ENCODE measurements at places on chromosomes 7 and 10. TPM values are rescaled to one million over a fixed set of nuclear protein-coding genes. Genes with fewer than 3 reads are reported as not detected.

Gene TLX1
- total RNA-seq = not detected

Gene PPP1R17
- total RNA-seq = not detected

Gene HIBADH
- 36.0 TPM for total RNA-seq

Gene GDF2
- total RNA-seq = not detected

Gene JAKMIP3
- total RNA-seq = under 0.01 TPM

Gene GBX1
- total RNA-seq = not detected

Gene TFEC
- total RNA-seq = 1.0 TPM

Gene INA
- 0.18 TPM for total RNA-seq

Gene OR2A1
- total RNA-seq = not detected

Gene GRID2IP
- under 0.01 TPM for total RNA-seq

Gene PLA2G12B
- total RNA-seq = not detected

Gene NYAP1
- total RNA-seq = 2.2 TPM

Gene SFTPD
- total RNA-seq = not detected

Gene HYAL4
- under 0.01 TPM for total RNA-seq

Gene STEAP4
- total RNA-seq = not detected

Gene ECHS1
- 71.7 TPM for total RNA-seq

Gene CD36
- total RNA-seq = 1.5 TPM

Gene STRIP2
- total RNA-seq = 5.7 TPM

Gene PPP3CB
- total RNA-seq = 17.9 TPM

Gene SCIN
- total RNA-seq = 0.09 TPM

Gene WNT8B
- total RNA-seq = not detected

Gene HOXA9
- 0.81 TPM for total RNA-seq

Gene LRRC18
- total RNA-seq = not detected

Gene TMEM130
- total RNA-seq = not detected

Gene SLC26A4
- total RNA-seq = 0.99 TPM

Gene VSTM4
- 0.27 TPM for total RNA-seq

Gene CRHR2
- total RNA-seq = not detected

Gene CLDN12
- 15.0 TPM for total RNA-seq

Gene RNLS
- 1.5 TPM for total RNA-seq

Gene VENTX
- total RNA-seq = not detected

Gene CFAP69
- total RNA-seq = 2.2 TPM

Gene IL2RA
- not detected for total RNA-seq

Gene TNKS2
- total RNA-seq = 44.9 TPM

Gene ADAM22
- total RNA-seq = 0.38 TPM

Gene AOAH
- not detected for total RNA-seq

Gene OR2A42
- 0.09 TPM for total RNA-seq

Gene PRF1
- total RNA-seq = not detected

Gene LEP
- total RNA-seq = under 0.01 TPM

Gene WNT16
- total RNA-seq = not detected

Gene SLC16A12
- total RNA-seq = 3.2 TPM

Gene DOCK4
- 199 TPM for total RNA-seq

Gene CAV1
- total RNA-seq = 1,559 TPM

Gene AMPH
- 0.09 TPM for total RNA-seq

Gene WDFY4
- total RNA-seq = 6.3 TPM

Gene CFAP46
- 2.3 TPM for total RNA-seq

Gene ENTPD1
- 3.3 TPM for total RNA-seq

Gene DYDC2
- not detected for total RNA-seq

Gene LHFPL3
- total RNA-seq = not detected

Gene EN2
- total RNA-seq = 0.09 TPM

Gene LRRN3
- total RNA-seq = not detected

Gene ACTL6B
- not detected for total RNA-seq

Gene ADD3
- 24.3 TPM for total RNA-seq

Gene STK17A
- total RNA-seq = 75.9 TPM

Gene SPDYE11
- not detected for total RNA-seq

Gene LGI1
- total RNA-seq = not detected

Measured in endothelial cell of coronary artery (primary cell).